ENCODE measurements at places on chromosomes 2 and 18. TPM values are rescaled to one million over a fixed set of nuclear protein-coding genes. Genes with fewer than 3 reads are reported as not detected.

GRCh38 chr2:191066197-191066918 is 52.4 kb upstream of the STAT1 start:
- no peak for DNase-seq

DNA sequence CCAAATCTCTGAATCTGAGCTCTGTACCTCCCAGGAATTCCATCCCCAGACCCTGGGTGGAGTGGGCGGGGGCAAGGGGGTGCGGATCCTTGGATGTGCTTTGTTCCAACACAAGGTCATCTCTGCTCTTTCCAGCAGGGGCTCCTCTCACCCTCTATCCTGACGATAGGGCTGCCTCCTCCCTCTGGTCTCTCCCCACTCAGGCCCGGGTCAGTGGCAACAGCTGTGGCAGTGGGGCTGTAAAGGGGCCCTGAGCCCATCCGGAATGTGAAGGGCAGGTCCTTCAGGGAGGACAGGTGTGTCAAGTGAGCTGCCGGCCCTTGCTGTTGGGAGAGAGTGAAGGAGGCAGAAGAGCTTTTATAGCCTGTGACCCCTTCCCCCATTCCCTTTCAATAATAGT is 167.8 kb downstream of the CELF4 start:
- no peak for DNase-seq

DNA sequence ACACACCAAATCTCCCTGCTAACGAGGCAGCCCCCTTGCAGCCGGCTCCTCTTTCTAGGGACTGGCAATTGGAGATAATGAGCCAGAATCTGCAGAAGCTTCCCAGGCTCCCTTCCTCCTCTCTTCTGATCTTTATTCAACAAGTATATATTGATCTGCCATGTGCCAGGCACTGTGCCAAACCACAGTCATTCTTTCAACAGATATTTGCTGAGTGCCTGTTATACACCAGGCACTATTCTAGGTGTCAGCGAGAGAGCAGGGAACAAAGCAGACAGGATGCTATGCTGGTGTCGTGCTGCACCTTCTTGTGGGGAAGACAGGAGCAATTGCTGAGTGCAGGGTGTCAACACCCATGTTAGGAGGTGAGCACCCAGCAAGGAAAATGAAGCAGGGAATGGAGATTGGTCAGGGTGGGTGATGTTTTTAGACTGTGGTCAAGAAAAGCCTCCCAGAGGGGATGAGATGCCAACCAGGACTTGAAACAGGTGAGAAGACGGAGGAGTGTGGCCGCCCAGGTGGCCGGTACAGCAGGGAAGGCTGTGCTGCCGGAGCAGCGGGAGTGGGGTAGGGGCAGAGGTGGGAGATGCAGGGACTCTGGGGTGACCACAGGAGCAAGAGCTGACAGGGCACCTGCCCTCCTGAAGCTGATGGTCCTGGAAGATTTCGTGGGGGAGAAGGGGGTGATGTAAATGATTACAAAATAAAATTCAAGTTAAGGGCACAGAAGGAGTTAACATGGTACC is 307.6 kb upstream of the RAB12 start:
- no peak for DNase-seq

DNA sequence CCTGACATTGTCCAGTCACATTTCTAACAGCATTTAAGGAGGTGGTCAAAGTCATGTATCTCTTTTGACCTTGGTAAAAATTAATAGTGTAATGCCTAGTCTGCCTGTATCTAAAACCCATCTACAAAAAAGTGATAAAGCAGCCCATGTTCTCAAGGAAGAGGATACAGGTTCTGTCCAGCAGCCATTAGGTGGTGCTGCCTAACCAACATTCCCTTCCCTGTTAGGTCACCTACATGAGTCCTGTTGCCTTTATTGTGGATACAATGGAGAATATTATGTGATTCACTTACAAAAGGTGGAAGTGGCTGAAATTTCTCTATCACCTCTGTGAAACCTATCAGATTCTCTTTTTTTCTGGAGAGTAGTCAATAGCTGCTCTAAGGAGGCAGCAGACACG is 52.5 kb downstream of the AQP4 start:
- peak; percentile 70 for DNase-seq

GRCh38 chr2:197181491-197181890 is 129.1 kb downstream of the ANKRD44 start:
- no peak for DNase-seq

GRCh38 chr18:27549335-27550039 is 364.4 kb upstream of the CHST9 start:
- DNase-seq: no peak

- DNase-seq: no peak
These were observed 252.1 kb downstream of the SLC8A1 start for GRCh38 chr2:40199771-40200170.

- peak; percentile 22 for DNase-seq
These were observed 444.4 kb upstream of the HNRNPA3 start for GRCh38 chr2:176768185-176768584.

GRCh38 chr2:137846993-137847392 is 117.3 kb upstream of the HNMT start:
- DNase-seq: no peak

DNA sequence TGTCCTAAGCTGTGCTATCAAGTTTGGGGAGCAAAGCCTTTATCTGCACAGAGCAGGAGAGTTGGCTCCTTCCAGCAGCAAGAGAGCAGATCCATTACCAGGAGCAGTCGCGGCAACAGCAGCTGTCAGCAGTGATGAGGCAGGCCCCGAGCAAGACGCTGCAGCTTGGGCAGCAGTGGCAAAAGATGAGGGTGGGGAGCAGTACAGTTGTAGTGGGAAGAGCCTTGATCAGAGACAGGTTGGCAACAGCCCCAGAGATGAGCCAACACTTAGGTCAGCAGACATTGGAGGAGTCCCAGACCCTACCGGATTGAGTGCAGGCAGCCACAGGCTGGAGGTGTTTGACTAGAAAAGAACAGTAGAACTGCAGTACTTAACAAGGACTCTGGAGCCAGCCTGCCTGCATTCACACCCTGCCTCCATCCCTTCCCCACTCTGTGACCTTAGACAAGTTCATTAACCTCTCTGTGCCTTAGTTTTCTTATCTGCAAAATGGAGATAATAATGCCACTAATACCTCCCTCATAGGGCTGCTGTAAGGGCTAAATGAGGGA is 117.1 kb upstream of the SERTAD2 start:
- DNase-seq: peak; percentile 68

GRCh38 chr2:233165895-233166661 is 85.4 kb upstream of the ATG16L1 start:
- DNase-seq: peak; percentile 35

DNA sequence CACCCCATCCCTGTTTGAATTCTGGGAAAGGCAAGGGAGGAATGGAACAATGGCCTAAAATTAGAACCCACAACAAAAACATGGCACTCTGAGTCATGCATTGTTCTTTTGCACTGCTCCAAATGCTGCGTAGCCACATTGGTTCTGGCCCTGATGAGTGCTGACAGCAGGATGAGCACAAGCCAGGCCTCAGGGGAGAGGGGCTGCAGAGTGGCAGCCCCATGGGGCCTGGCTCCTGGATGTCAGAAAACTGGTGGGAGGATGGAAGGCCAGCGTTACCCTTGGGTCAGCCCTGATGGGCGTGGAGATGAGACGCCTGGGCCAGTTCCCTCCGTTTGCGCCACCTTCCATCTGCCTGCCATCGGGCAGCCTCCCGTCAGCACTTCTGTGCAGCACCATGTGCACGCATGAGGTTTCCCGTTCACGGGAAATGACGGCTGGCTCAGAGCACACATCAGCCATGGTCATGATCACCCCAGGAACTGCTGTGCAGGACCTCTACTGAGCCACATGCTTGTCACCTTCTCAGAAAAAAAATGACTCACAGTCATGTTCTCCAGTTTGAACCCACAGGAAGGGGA is 65.6 kb downstream of the CYP26B1 start:
- DNase-seq: no peak

The PKDCC gene
- 86.0 TPM for total RNA-seq

The SNORC gene
- 14.5 TPM for total RNA-seq

The MC5R gene
- 0.74 TPM for total RNA-seq

The LRPPRC gene
- 133 TPM for total RNA-seq

The NEB gene
- 5.7 TPM for total RNA-seq

The ALLC gene
- total RNA-seq: 18.5 TPM

The NT5DC4 gene
- total RNA-seq: 2.8 TPM

The NBAS gene
- 79.7 TPM for total RNA-seq
